ENCODE measurements at places on chromosomes 4 and X.
A peak's percentile ranks its signal among the peaks of the same experiment; 100 is the strongest.

GRCh38 chr4:56768316-56768715, 53.2 kb downstream of the SPINK2 start:
- no peak for DNase-seq

DNA sequence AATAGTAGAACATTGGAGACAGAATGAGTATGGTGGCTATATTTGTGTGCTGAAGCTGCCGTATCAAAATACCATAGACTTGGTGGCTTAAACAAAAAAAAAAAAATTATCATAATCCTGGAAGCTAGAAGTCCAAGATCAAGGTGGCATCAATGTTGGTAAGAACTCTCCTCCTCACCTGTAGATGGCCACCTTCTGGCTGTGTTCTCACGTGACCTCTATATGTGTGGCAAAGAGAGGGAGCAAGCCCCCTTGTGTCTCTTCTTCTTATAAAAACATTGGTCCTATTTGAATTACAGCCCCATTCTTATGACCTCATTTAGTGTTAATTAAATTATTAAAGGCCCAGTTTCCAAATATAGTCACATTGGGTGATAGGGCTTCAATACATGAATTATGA, 1640.9 kb upstream of the PCDH7 start:
- DNase-seq, result no peak

GRCh38 chr4:57109411-57109846, 756 bp downstream of the IGFBP7 start:
- no peak for DNase-seq

DNA sequence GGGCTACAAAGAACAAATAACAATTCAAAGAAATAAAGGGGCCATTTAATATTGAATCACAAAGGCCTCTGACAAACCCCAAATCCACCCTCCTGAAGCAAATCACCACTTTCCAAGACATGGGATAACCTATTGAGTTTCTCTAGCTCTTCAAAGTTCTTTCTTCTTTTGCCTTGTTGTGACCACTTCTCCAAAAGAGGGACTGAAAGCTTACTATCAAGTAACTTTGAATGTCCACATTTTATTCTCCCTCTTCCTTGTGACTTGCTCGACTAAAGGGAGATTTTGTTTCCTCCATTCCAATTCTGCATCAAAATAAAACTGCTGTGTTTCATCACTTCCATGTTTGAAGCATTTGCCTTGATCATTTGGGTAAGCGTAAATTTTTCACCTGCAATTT, 166.6 kb upstream of the SLC7A11 start:
- DNase-seq, result no peak

- DNase-seq, result peak; percentile 61
Observed at GRCh38 chr4:186587416-186588018, 32.1 kb upstream of the MTNR1A start.

- no peak for DNase-seq
Observed at GRCh38 chr4:40409835-40410234, 74.7 kb downstream of the CHRNA9 start.

- DNase-seq, result no peak
Observed at GRCh38 chr4:155491336-155492120, 114.8 kb upstream of the MAP9 start.

GRCh38 chr4:148166132-148166591, 276.1 kb downstream of the NR3C2 start:
- DNase-seq, result no peak

DNA sequence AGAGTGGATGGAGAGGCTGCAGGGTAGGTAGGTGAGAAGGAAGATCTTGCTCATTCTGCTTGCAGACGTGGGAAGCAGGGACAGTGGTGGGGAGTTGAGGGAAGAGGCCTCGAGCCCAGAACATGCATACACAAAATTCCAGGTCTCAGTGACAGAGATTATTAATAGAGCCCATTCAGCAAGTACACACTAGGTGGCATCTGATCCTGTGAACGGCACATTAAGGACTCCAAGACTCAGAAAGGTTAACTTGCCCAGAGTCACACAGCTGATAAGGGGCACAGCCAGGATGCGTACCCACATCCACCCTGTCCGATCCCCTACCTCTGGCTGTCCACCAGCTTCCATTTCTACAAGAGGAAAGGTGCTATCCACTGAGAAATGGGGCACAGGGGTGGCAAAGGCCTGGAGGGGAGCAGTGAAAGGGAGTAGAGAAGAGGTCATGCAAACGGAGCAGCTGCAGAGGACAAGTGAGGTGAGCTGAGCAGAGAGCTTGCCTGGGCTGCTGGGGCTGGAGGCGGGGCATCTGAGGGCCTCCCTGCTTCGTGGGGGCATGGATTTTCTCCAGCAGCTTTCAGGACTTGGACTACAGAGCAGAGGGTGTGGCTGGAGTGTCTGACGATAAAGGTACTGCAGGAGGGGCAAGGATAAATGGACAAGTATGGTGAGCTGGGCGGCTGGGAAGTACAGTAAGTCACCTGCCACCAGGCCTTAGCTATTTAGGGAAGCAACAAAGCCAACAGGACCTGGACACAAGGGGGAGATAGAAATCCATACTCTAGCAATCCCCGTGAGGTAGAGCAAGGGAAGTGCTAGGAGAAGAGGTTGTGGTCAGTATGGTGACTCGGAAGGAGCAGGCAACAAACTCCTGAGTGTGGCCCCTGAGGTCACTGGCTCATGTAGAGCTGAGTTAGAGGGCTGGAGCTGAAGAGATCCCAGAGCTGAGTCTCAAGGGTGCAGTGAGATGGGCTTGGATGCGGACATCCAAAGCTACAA, 11.2 kb downstream of the IDS start:
- DNase-seq, result no peak

GRCh38 chrX:44890247-44890646, 17.3 kb downstream of the KDM6A start:
- no peak for DNase-seq

GRCh38 chr4:53744446-53745160, 153.3 kb upstream of the LNX1 start:
- DNase-seq, result no peak

GRCh38 chr4:79121875-79122358, 182.7 kb upstream of the PAQR3 start:
- DNase-seq, result no peak

GRCh38 chr4:56953680-56954520, 23.5 kb downstream of the NOA1 start:
- DNase-seq, result no peak

GRCh38 chr4:90001023-90001422, 106.4 kb downstream of the MMRN1 start:
- no peak for DNase-seq

- DNase-seq, result peak; percentile 66
Observed at GRCh38 chrX:1521459-1521956, 15.5 kb downstream of the P2RY8 start.
